ENCODE measurements at places on chromosomes 4 and X.

- no peak for DNase-seq
Observed at GRCh38 chr4:182338063-182338462, 94.9 kb downstream of the TENM3 start.

DNA sequence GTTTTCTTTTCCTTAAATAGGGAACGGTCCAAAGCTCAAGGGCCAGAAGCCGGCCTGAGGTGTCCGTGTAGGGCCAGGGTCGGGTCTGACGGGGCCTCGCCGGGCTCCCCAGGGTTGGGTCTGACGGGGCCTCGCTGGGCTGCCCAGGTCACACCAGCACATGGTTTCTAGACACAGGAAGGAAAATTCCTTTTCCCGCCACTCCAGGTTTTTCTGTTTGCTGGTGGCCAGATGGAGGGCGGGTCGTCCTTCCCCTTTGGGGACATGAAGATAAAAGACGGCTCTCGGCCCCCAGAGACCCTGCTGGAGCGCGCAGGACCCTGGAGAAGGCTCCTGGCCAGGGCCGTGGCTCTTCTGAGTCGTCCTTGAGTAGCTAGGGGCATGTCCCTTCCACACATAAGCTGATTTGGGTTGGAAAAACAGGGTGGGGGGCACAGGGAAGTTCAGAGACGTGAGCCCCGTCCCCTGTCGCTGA, 35.1 kb downstream of the PIGG start:
- DNase-seq = no peak

DNA sequence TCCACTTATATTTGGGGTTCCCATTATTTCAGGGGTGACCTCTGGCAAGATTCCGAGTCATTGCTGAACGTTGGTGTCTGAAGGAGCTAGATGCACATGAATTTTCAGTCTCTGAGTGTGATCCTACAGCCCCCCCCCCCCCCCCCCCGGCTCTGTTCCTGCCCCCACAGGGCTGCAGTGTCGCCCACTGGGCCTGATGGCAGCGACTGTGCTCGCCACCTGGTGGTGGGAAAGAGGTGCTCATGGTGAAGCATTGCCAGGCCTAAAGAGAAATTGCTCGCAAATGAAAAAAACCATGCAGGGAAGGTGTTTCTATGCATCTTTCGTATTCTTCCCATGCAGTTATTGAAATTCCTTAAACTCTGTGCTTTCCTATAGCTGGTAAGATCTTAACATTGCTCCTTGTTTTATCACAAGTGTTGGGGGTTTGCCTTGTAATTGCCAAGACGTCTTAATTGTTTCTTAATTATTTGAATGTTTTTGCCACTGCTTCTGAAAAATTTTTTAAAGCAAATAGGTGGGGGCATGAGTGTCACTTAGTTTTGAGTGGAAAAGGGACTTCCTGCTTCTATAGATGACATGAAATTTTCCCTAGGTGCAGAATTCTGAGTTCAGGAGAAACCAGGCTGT, 63.2 kb downstream of the CLDN22 start:
- DNase-seq = peak; percentile 65

- DNase-seq = no peak
Observed at GRCh38 chr4:54712206-54712605, 54.4 kb downstream of the KIT start.

- DNase-seq = no peak
Observed at GRCh38 chr4:69546134-69546765, 50.5 kb upstream of the UGT2B4 start.

GRCh38 chr4:2802618-2803531, 10.0 kb downstream of the SH3BP2 start:
- DNase-seq = no peak

- DNase-seq = no peak
Observed at GRCh38 chrX:51336584-51336983, 4.0 kb downstream of the NUDT10 start.

GRCh38 chr4:26462874-26463273, 27.4 kb downstream of the CCKAR start:
- no peak for DNase-seq

GRCh38 chrX:65035446-65035770, 59.2 kb upstream of the ZC4H2 start:
- DNase-seq = no peak

GRCh38 chr4:48223633-48224295, 45.9 kb downstream of the TEC start:
- DNase-seq = no peak
